Fibroblast of skin of right biceps (primary cell): ENCODE measurements at places on chromosomes 6 and 20.
A peak's percentile ranks its signal among the peaks of the same experiment; 100 is the strongest.

DNA sequence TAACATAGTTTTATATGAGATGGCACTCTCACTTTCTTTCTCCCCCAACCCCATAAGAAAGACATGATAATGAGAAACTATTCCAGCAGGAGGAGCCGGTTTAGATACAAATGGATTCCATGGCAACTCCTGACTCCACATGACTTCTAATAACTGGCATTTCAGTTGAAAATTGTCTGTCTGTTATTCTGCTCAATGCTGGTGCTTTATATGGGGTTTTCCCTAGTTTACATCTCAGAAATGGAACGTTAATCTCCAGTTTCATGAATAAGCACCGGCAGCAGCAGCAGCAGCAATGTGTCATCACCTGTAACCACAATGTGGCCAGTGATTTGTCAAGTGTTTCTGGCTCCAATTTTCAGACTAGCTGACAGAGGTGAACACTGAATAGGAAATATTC is 8.0 kb upstream of the SIM1 start:
- DNase-seq, result peak; percentile 87

DNA sequence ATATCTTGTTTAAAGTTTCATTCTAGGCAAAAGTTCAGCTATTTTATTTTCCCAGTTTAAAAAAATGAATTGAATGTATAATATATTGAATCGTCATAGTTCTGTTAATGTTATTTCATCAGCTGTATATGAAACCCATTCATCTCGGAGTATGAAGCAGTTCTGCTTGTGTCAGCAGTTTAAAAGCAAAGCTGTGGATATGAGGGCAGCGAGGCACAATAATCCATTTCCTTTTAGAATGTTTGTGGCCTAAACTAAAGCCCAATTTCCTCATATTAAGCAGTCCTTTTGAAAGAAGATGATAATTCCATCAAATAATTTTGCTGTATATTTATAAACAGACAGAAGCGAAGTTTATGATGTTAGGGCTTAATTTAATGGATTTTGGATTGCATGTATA is 300.1 kb downstream of the SAMD5 start:
- DNase-seq, result no peak

GRCh38 chr6:36731622-36732310 is 34.1 kb downstream of the RAB44 start:
- no peak for DNase-seq

GRCh38 chr6:29653452-29654038 is 3.3 kb upstream of the MOG start:
- DNase-seq, result peak; percentile 61

DNA sequence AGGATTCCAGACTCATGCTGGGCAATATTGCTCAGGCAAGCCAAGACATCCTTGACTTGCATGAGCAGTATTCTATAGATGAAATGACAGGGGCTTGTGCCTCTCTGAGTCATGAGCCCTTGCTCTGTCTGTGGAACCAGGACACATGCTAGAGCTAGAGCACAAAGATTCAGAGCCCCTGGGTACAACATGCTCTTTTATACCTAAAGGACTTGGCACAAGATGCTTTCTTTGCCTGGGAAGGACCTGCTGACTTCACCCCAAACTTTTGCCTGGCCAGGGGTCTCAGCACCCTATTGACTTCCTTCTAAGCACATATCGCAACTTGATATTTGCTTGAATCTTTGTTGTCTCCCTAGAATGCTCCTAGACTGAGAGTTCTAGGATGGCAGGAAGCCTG is 27.4 kb downstream of the TGM6 start:
- no peak for DNase-seq

GRCh38 chr6:99575544-99576227 is 7.2 kb upstream of the CCNC start:
- no peak for DNase-seq

GRCh38 chr6:156909212-156910010 is 132.2 kb downstream of the ARID1B start:
- no peak for DNase-seq

- DNase-seq, result no peak
Measured at GRCh38 chr6:16927205-16927604, 165.9 kb upstream of the ATXN1 start.

DNA sequence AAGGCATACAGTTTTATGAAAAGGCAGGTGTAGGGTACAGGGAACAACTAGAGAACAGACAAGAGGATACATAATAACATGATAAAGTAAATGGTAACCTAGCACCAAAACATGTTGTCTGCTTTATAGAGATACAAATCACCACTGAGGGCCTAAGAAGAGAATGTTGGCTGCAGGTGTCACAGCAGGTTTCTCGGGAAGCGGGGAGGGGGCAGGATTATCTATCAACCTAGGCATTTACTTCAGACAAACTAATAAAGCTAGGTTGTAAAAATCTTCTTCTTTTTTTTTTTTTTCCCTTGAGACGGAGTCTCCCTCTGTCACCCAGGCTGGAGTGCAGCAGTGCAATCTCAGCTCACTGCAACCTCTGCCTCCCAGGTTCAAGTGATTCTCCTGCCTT is 22.7 kb downstream of the PIM1 start:
- no peak for DNase-seq

GRCh38 chr6:101113468-101114260 is 232.5 kb upstream of the ASCC3 start:
- no peak for DNase-seq

- DNase-seq, result no peak
Measured at GRCh38 chr6:101302593-101302992, 90.9 kb upstream of the GRIK2 start.

- DNase-seq, result peak; percentile 32
Measured at GRCh38 chr6:125611573-125612344, 137.7 kb upstream of the HEY2 start.

DNA sequence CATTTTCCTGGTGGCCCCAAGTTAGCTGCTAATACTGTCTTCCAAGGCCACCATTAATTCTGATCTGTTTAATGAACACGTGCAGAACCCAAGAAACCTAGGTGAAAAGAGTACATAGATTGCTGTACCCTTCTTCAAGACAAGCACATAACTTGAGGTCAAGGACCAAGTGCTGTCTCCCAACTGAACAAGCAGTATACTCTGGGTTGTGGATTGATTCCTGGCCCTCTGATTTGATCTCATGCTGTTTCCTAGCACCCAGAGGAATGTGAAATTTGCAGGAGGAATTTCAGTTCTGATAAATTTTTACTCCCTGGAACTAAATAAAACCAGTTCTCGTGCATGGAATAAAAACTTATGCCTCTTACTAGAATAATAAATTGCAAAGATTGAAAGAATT is 75.6 kb downstream of the MTFR2 start:
- no peak for DNase-seq

GRCh38 chr6:136945072-136945471 is 23.0 kb downstream of the SLC35D3 start:
- DNase-seq, result no peak

DNA sequence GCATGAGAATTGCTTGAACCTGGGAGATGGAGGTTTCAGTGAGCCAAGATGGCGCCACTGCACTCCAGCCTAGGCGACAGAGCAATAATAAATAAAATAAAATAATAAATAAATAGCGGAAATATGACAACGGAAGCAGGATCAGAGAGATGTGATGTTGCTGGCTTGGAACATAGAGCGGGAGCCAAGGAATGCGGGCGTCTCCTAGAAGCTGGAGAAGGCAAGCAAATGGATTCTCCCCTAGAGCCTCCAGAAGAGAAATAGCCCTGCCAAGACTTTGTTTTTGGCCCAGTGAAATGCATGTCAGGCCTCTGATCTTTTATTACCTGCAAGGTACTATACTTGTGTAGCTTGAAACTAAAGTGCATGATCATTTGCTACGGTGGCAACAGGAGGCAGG is 12.4 kb downstream of the KIAA1755 start:
- DNase-seq, result no peak

GRCh38 chr6:84583784-84584183 is 180.6 kb downstream of the TBX18 start:
- peak; percentile 28 for DNase-seq

DNA sequence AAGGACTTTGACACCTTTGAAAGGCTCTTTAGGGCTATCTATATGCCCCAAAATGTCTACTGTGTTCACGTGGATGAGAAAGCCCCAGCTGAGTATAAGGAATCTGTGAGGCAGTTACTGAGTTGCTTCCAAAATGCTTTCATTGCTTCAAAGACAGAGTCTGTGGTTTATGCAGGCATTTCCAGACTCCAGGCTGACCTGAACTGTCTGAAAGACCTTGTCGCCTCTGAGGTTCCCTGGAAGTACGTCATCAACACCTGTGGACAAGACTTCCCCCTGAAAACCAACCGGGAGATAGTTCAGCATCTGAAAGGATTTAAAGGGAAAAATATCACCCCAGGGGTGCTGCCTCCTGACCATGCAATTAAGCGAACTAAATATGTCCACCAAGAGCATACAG is 65.2 kb downstream of the GCNT2 start:
- no peak for DNase-seq

- peak; percentile 59 for DNase-seq
Measured at GRCh38 chr6:90537723-90538258, 49.1 kb downstream of the MAP3K7 start.

- DNase-seq, result no peak
Measured at GRCh38 chr20:1396264-1396663, 3.4 kb upstream of the FKBP1A start.
